Spinal cord (tissue), 10 donors: ENCODE measurements at places on chromosomes 1 and 21.

- DNase-seq, result no peak
These were observed 3.9 kb upstream of the CLCA1 start for GRCh38 chr1:86464819-86465218.

DNA sequence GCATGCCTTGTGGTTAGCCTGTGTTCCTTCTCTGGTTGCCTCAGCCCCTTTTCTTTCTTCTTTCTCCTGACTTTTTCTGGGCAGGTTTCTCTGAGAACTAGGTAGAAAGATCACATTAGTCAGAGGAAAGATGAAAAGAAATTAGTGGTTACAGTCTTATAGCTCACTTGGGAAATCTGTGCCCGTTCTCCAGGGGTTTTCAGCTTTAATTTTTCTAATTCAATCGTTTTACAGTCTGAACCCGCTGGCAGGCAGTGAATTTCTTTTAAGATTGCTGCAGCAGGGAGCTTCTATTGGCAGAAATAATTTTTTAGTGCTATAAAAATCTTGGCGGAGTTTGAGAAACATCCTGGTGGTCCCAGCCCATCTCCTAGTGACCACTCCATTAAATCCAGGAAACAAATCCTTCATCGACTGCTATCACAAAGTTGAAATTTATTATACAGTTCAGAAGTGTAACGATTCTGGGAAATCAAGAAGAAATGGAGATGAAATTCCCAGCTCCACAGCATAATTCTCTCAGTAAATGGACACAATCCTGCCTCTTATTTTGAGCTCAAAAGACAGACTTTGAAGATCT lies 113.1 kb downstream of the PCP4 start:
- DNase-seq, result peak; percentile 85

DNA sequence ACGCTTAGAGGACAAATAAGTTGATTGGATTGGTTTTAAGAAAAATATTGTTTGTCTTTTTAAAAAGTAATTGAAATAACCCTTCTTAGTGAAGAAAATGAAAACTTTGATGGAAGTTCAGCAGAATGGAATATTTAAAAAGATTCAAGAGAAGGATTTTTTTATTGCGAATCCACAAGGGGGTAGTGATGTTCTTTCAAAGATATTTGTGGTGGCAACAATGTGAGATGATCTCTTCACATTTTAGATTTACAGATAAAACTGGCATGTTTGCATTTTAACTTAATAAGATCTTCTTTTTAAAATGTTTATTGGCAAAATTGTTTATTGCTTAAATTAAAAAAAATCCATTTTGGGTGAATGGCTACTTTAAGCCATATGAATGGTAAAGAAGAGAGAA lies 8.9 kb downstream of the CAMTA1 start:
- peak; percentile 81 for DNase-seq

DNA sequence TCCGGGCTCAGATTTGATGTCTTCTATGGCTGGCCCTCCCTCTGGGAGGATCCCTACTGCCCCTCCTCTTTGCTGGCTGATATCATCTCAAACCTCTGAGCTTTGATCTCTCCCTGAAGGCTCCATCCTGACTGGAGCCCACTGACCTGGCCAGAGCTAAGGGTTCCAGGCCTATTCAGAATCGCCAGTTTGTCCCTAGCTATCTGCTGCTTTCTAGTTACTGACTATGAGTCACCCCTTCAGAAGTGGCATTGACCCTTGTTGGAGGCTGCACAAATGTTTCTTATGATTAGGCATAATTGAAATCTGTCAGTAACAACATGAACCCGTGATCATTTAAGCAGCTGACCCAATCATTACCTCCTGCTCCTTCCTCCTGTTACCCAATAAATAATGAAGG lies 87.1 kb downstream of the ABCA4 start:
- DNase-seq, result no peak

- no peak for DNase-seq
These were observed 49.8 kb downstream of the LYPLAL1 start for GRCh38 chr1:219223496-219223895.

DNA sequence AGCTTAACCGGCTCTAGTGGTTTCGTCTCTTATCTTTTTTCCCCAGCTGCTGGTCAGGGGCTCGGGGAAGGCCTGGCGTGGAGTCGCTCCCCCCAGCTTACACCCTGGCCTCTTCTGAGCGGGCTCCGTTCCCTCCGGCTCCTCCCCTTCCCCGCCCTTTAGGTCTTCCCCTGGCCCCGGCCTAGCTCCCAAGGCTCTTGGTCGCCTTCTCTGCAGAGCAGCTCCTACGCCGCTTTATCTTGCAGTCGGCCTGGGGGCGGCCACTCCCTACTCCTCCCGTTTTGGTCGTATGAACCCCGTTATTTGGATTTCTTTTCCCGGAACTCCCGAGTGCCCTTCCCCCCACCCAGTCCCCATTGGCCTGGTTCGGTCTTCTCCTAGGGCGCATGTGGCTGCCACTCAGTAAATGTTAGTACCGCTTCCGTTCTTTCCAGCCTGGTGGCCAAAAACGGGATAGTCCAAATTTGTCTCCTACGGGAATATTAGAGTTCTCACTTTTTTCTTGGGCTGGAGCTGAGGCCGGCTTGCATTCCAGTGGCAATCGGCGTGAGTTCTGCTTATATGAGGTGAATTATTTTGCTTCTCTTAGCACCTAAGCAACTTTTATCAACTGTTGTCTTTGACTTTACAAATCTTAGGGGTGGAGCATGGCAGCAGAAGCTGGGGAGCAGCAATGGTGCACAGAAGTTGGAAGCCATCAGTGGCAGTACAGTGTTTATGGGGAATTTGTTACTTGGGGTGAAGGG lies 467 bp downstream of the THRAP3 start:
- no peak for DNase-seq

GRCh38 chr1:84510668-84511067 lies 4.3 kb upstream of the GNG5 start:
- no peak for DNase-seq

DNA sequence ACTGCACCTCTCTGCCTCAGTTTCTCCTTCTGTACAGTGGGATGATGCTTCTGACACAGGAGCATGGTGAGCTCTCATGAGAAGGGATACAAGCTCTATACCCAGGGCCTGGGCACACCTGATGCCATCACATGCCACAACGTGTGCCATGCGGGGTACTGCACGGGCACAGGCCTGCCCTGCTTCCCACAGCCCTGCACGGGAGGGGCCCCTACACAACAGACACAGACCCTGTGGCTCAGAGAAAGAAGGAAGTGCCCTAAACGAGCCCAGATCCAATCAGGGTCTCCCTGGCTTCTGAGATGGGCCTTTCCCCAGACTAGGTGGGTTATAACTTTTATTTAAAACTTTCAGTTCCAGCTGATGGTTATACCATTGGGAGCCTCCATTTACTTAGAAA lies 24.6 kb downstream of the C2CD2 start:
- no peak for DNase-seq

DNA sequence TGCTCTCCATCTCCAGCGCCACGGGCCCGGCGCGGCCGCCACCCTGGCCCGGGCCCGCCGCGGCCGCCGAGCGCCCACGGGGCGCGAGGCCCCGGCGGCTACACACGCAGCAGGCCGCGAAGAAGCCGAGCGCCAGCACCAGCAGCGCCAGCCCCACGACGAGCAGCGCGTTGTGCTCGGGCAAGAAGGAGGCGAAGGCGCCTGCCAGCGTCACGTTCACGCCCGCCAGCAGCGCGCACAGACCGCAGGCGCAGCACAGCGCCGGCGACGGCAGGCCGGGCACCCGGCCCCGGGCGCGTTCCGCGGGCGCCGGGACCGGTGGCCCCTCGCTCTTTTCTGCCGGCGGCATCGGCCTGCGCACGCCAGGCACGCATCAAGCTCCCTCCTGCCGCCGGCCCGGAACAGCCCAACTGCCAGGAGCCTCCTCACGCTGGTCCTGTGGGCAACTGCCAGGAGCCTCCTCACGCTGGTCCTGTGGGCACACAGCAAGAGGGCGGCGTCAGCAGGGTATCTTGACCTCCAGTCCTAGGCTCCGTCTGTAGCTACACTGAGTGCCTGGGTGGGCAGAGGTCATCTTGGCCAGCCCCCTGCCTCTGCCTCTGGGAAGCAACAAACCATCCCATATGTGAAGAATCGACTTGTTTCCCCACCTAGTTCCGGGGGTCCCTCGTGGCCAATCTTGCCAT lies 18.1 kb downstream of the KNCN start:
- DNase-seq, result peak; percentile 76

- DNase-seq, result no peak
These were observed 12.6 kb upstream of the RCSD1 start for GRCh38 chr1:167617153-167618147.

- DNase-seq, result no peak
These were observed 107.5 kb downstream of the HIVEP3 start for GRCh38 chr1:41811051-41811795.

- DNase-seq, result no peak
These were observed 3.7 kb downstream of the ATP1A1 start for GRCh38 chr1:116376729-116377086.

GRCh38 chr1:230698130-230698529 lies 15.8 kb downstream of the AGT start:
- no peak for DNase-seq

DNA sequence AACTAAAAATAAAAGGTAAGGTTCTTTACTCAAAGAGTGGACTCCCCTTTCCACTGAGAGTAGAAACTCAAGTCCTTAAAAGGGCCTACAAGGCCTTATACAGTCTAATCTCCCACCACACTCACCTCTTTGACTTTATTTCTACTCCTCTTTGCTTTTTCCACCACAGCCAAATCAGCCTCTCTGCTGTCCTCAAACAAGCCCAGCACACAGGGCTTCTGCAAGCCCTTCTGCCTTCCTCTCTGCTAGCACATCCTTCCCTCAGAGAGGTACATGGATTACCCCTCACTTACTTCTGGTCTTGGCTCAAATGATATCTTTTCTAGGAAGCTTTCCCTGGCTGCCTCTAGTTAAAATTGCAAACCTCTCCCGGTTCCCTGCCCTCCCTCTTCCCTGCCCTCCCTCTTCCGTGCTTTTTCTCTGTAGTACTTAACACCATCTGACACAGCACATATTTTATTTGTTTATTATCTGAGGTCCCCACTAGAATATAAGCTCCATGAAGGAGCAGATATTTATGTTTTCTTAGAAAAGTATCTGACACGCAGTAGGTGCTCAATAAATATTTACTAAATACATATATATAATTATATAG lies 1.7 kb downstream of the LYST start:
- DNase-seq, result no peak

DNA sequence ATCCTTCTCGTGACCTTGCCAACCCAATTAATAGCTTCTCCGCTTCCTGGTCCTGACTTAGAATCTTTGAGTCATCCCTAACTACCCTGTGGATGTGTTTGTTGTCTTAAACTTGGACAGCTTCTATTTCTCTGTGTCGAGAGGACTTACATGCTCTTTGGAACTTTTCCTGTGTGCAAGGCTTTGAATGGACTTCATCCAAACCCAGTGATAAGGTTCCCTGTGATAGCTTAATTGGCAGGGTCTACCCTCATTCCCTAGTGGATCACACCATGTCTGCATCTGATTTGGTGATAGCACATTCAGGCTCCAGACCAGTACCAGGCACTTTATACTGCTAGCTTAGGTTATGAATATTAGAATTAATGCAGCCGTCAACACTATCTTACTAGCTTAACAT lies 378.2 kb upstream of the KAZN start:
- DNase-seq, result no peak

- DNase-seq, result no peak
These were observed 6.6 kb downstream of the CCDC30 start for GRCh38 chr1:42469727-42470126.

- DNase-seq, result peak; percentile 75
These were observed 748 bp downstream of the PPP1R15B start for GRCh38 chr1:204410688-204411450.

GRCh38 chr1:99777752-99778151 lies 11.3 kb upstream of the FRRS1 start:
- DNase-seq, result no peak

GRCh38 chr1:167077128-167077867 lies 12.9 kb downstream of the GPA33 start:
- no peak for DNase-seq

GRCh38 chr1:64921771-64922170 lies 44.6 kb downstream of the JAK1 start:
- no peak for DNase-seq

DNA sequence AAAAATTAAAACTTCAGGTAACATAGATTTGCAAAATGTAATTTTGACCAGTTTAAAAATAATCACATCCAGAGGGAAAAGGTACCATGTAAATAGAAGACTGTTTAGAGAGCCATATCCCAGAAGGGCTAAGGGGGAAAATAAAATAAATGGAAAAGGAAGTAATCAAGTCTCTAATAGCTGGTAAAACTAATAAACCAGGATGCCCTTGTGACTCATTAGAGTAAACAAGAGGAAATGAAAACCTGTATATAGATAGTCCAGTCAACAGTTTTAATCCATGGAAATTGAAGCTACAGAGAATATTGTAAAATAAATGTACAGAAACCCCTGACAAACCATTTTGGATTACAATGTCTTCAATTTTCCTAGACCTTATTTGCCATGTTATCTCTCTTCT lies 698.0 kb upstream of the RGS18 start:
- peak; percentile 12 for DNase-seq

DNA sequence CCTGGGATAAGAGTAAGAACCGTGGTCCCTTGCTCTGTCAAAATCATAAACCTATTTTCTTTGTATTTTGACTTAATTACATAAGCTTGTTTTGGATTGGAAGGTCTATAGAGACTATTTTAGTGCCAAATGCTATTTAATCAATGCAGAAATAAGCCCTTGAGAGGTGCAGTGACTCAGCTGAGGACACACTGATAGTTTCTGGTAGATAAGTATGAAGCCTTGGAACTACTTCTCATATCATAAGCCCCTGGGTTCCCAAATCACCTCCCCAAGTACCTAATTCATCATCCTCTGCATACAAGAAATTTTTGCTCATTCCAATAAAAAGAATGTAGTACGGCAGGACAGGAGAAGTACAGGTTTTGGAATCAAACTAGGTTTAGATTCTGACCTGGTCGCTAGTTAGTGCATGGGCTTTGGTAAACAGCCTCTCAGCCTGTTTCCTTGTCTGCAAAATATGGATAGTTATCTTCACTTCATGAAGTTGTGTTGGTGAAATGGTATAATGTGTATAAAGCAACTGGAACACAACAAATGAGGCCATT lies 3.3 kb upstream of the CD55 start:
- DNase-seq, result no peak

- peak; percentile 45 for DNase-seq
These were observed 21.4 kb downstream of the STUM start for GRCh38 chr1:226569879-226570547.
